Renal cortex interstitium (tissue), 15 donors: ENCODE measurements at places on chromosomes 6 and 20. TPM values are rescaled to one million over a fixed set of nuclear protein-coding genes. Genes with fewer than 3 reads are reported as not detected.
A peak's percentile ranks its signal among the peaks of the same experiment; 100 is the strongest.

The MLIP gene
- 1.2 TPM for polyA plus RNA-seq

The GINS1 gene
- 21.0 TPM for polyA plus RNA-seq

The RWDD2A gene
- polyA plus RNA-seq: 8.3 TPM

The ID4 gene
- polyA plus RNA-seq: 174 TPM

The FAM209A gene
- not detected for polyA plus RNA-seq

- DNase-seq: no peak
These were observed 351.3 kb downstream of the ZFAND3 start for GRCh38 chr6:38170666-38171355.

DNA sequence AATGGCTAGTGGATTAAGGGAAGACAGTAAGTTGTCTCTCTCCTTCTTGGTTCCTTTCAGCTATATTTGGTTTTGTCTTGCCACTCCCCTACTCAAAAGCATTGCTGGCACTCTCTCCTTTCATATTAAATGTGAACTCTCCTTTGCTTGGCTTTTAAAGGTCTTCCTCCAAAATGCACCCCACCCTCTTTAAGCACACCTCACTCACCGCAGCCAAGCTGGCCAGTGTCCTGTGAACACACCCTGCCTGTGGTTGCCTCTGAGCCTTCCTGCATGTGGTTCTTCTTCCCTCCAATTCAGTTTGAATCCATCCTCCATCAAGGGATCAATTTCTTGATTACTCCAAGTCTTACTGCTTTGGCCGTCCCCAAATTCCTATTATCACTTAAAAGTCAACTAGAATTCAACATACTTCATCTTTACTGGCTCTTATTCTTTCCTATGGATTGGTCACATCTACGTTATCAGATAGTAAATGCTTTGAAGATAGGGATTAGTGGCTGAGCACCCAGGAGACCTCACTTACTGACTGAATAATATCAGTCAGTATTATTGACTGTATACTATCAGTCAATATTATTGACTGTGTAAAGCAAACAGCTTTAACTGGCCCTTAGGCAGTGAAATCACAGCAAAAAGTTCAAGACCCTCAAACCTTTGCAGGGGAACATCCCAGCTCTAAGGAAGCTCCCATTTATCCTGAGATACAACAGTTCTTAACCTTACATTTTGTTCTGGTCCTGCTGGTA is 41.6 kb upstream of the SPDEF start:
- DNase-seq: no peak

DNA sequence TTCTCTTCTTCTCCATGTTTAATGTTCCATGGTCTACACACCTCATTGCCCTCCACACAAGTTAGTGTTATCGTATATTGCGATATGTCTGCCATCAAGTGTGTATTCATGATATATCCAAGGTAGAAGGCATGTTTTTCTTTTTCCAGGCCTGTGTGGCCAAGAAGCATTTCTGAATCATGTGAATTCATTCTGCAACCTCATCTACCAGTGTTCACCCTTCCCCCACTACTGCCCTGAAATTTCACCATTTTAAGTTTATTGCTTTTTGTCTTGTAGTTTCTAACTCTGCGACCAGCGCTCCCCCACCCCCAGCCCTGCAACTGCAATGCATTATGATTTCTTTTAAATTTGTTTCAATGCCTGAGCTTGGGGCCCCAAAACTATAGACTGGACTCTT is 618.0 kb upstream of the FLRT3 start:
- no peak for DNase-seq

GRCh38 chr20:11301699-11302098 is 616.0 kb upstream of the BTBD3 start:
- no peak for DNase-seq

DNA sequence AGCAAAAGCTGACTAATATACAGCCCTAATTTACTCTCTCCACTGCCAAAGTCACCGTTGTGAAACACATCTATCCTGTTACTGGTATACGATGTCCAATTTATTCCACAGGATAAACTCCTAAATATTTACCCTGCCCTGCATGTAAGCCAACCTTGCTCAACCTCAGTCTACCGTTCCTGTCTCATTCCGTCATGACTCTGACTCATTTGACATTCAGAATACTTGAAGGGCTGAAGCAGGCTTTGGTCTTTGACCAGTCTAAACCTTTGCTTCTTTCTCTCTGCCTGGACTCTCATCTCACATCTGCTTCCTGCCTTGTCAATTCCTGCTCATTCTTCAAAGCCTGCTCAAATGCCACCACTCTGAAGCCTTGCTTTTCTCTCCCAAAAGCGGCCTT is 157.5 kb downstream of the SCP2D1 start:
- DNase-seq: no peak

DNA sequence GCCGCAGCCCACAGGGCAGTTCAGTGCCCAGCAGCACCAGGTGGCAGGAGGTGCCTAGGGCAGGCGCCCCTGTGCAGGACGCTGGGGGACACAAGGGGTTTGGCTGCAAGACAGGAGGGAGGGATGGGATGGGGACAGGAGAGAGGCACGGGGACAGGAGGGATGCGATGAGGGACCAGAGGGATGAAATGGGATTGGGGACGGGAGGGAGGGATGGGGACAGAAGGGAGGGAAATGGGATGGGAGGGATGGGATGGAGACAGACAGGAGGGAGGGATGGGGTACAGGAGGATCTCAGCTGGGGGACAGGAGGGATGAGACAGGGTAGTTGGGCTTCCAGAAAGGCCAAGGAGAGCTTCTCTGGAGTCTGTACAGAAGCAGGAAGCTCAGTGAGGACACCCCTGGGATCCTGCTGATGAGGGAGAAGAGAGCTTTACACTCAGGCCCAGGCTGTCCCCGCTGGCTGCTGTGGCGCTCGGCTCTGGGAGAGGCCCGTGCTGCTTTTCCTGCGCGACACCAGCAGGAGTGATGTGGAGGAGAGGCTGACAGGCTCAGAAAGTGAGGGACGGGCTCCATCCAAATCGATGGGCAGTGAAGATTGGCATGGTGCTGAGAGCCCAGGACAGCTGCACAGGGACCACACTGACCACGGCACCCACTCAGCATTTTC is 400.8 kb downstream of the SMOC2 start:
- no peak for DNase-seq

DNA sequence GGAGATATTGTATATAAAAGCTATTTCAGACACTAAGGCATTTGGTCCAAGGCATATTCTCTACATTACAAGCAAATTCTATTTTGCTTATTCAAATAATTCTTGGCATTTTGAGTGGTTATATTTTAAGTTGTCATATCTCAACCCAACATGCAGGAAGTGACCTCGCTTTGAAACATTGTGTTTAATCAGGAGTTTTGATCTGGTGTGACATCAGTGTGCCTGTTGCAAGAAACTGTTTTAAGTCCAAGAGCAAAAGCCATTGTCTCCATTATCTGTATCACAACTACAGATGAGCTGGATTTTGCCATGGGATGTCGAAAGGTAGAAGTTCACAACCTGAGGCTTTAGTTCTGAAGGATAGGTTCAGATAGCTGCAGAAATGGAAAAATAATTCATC is 509.9 kb upstream of the ID4 start:
- no peak for DNase-seq

DNA sequence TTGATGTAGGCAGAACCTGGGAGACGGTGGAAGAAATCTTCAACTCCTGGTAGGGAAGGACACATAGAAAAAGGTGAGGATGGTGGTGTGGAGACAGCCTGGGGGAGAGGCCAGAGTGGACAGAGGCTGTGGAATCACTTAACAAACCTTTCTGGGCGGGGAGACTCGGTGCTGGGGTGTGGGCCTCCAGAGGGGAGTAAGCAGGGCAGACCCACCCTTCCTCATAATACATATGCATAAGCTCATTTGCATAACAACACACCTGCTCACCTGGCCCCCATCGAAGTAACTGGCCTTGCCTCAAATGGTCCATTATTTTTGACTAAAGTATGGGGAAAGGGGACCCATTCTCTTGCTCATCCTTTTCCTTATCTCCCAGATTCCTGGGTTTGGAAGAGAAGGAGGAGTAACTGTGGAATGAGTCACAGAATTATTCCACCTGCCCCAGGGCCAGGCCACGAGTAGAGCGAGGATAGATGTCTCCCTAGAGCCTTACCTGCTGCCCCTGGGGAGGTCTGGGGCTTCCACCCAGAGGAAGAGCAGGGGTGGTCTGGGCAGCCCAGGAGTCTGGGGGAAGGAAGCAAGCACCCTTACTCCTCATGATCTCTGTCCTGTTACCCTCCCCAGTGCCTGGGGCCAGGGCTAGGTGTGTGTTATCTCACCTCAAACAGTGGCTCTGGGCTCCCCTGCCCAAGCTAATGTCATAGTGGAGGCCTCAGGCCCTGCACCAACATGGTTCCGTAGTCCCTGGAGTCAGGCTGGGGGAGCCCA is 10.7 kb upstream of the VEGFA start:
- DNase-seq: no peak

DNA sequence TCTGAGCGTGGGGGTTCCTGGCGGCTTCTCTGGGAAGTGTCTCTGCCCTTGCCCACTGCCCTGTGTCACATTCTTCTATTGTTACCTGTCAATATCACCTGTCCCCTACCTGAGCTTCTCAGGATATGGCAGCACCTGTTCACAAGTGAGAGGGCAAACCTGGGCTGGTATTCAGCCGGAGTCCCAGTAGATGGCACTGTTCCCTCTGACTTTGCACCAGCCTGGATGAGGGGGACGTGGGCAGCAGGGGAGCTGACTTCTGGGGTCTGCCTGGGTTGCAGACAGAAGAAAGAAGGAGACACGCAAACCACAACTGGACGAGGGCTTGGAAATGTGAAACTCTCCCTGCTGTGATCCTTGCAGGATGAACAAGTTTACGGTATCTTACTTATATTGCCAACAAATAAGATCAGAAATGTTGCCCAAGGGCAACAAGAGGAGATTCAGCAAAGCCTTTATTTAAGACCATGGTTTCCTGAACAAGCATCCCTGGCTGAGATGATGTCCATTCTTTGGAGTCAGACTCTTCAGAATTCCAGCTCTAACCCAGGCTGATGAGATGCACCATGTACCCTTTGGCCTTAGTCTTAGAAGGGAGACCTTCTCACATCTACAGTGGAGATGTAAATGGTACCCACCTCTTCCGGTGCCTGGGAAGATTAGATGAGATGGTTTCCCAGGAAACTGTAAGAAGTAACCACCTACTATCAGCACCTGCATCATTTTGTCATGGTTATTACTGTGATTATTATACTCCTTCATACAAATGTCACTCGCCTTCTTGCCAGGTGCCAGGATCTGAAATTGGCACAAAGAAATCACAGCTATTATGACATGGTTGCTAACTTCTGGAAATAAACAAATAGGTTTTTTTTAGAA is 400.0 kb upstream of the CDH4 start:
- peak; percentile 2 for DNase-seq

GRCh38 chr6:72787391-72788031 is 165.6 kb downstream of the KCNQ5 start:
- peak; percentile 24 for DNase-seq

GRCh38 chr6:118298476-118299427 is 249.3 kb upstream of the PLN start:
- DNase-seq: no peak

- DNase-seq: no peak
These were observed 53.9 kb downstream of the PXDC1 start for GRCh38 chr6:3697609-3698008.

- DNase-seq: no peak
These were observed 19.1 kb downstream of the BTN2A1 start for GRCh38 chr6:26476896-26477295.

GRCh38 chr6:14871221-14871620 is 374.6 kb upstream of the JARID2 start:
- DNase-seq: no peak
